ENCODE measurements at places on chromosomes 6 and 20.

DNA sequence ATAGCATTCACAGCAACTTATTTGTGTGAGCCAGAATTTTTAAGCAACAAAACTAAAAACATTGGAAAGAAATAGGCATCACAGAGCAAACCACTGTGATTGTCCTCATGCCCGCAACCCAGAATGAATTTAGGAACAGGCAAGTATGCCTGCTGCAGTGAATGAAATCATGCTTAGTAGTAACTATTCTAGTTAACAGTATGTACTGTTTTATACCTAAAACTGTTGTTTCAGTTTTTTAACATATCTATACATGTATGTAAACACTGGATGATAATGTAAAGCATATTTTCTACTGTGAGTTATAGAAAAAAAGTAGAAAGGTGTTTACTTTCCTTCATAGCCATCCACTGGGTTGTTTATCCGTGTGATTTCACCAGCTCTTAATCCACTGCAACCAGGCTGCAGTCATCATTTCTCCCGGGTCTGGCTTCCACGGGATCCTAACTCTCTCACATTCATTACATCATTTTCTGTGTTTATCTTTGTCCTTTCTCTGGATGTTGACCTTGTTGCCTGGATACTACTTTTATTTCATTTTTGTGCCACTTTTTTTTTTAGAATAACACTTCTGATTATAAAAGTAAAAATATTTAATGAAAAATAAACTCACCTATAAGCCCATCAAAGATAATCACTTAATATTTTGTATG, 3.6 kb upstream of the ARFGEF3 start:
- peaks cover 2% of the 10 kb centered on the region for H3K27me3 ChIP-seq
- no peak overlapping the region for H3K4me3 ChIP-seq
- H3K27ac ChIP-seq, result no peak overlapping the region
- H3K36me3 ChIP-seq, result no peaks in the 10 kb centered on the region
- DNase-seq, result no peak

DNA sequence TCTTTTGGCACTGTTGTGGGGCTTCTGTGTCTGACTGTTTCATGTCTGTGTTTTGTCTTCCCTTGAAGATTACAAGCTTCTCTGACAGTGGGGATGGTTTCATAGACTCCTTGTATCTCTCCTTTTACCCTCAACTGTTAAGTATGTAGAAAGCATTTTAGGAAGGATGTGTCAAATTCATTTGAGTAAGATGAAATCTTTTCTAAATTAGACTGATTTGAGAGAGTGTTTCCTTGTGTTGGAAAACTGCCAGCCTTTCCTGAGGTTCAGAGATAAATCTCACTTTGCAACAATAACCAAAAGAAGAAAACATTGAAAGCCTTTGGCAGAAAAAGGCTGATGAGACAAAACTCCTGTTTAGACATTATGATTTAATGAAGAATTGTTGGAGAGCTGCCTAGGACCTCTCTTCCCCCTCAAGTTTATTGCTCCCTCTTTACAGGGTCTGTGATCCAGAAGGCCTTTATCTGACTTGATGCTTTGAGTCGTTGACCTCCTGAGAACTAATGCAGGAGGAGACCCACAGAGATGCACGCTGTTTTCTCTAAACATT, 68.3 kb downstream of the ANKS1A start:
- H3K27me3 ChIP-seq, result no peaks in the 10 kb centered on the region
- H3K4me3 ChIP-seq, result no peak overlapping the region
- DNase-seq, result no peak
- H3K4me1 ChIP-seq, result no peaks in the 10 kb centered on the region
- no peak overlapping the region for H3K27ac ChIP-seq

DNA sequence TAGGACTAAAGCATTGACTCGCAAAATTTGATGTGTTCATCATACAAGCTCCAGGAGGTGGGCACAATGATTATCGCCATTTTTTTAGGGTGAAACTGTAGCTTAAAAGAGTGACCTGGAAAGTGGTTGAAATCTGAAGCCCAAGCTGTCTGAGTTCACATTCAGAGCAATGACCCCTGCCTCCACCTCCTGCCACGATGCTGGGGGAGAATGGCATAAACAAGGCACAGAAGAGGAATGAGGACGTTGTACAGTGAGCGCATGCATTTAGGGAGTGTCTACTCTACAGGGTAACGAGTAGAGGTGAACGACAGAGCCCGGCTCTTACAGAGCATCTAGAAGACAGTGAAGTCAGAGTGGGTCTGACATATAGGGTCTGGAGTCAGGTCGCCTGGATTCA, 37.2 kb downstream of the CNKSR3 start:
- H3K27me3 ChIP-seq, result no peaks in the 10 kb centered on the region
- H3K27ac ChIP-seq, result no peak overlapping the region
- no peaks in the 10 kb centered on the region for H3K4me1 ChIP-seq
- H3K4me3 ChIP-seq, result no peak overlapping the region

GRCh38 chr6:43829470-43829869, 59.5 kb downstream of the VEGFA start:
- no peaks in the 10 kb centered on the region for H3K27me3 ChIP-seq
- H3K4me1 ChIP-seq, result no peaks in the 10 kb centered on the region
- H3K36me3 ChIP-seq, result no peaks in the 10 kb centered on the region
- no peak for DNase-seq
- H3K27ac ChIP-seq, result no peak overlapping the region
- H3K4me3 ChIP-seq, result no peak overlapping the region

DNA sequence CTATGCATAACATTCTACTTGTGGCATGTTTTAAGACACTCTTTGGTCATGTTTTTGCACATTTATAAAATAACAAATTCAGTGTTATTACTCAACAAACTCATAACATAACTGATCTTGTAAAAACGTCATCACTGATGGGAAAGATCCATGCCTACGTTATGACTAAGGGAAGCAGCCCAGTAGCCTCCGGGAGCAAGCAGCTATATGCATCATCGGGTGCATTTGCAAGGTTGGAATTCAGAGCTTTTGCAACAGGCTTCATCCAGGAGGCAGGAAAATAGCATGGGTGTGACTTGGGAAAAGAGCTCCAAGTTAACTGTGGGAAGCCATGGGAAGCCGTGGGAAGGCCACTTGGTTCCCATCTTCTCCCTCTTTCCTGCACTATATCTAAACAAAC, 271.6 kb upstream of the SGK1 start:
- DNase-seq, result peak; percentile 9
- no peak overlapping the region for H3K27ac ChIP-seq
- no peaks in the 10 kb centered on the region for H3K36me3 ChIP-seq
- H3K4me1 ChIP-seq, result no peaks in the 10 kb centered on the region
- H3K4me3 ChIP-seq, result no peak overlapping the region

DNA sequence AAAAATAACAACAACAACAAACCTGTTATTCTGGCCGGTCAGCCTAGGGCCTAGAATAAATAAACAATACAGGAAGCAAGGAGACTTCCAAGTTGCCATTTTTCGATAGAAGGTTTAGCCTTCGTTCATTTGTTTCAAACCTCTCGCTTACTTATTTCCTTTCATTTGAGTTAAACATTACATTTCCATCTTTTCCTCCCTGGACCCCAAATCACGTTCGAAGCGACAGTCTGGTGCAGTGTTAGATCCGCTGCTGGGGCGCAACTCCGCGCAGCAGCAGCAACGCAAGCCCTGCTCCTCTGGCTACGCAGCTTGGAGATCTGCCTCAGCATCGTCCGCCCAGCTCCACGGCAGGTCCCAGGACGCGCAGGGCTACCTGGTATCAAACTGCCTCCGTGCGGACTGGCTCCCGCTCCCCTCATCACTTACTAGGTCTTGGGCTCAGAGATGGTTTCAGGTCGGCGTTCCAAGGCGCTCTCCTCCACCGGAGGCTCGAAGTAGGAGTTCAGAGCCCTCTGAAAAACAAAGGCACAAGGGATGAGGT, 530 bp downstream of the TDP2 start:
- H3K27me3 ChIP-seq, result no peaks in the 10 kb centered on the region
- no peaks in the 10 kb centered on the region for H3K4me1 ChIP-seq
- H3K36me3 ChIP-seq, result peaks cover 2% of the 10 kb centered on the region
- DNase-seq, result no peak

DNA sequence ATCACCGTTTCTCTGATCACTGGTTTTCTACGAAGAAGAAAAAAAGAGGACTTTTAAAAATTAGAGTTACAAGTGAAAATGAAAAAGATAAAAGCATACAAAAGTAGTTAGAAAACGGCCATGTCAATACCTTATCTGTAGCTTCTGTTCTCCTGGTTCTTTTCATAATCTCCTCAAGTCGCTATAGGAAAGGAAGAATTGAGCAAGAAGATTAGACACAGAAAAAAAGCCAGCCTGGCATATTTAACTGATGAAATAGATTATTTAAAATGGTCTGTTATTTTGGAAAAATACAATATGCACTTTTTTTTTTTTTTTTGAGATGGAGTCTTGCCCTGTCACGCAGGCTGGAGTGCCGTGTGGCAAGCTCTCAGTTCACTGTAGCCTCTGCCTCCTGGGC, 70.2 kb upstream of the BCLAF1 start:
- peaks cover 10% of the 10 kb centered on the region for H3K36me3 ChIP-seq
- no peak overlapping the region for H3K4me3 ChIP-seq
- no peaks in the 10 kb centered on the region for H3K27me3 ChIP-seq
- H3K27ac ChIP-seq, result no peak overlapping the region
- no peak for DNase-seq
- no peaks in the 10 kb centered on the region for H3K4me1 ChIP-seq

DNA sequence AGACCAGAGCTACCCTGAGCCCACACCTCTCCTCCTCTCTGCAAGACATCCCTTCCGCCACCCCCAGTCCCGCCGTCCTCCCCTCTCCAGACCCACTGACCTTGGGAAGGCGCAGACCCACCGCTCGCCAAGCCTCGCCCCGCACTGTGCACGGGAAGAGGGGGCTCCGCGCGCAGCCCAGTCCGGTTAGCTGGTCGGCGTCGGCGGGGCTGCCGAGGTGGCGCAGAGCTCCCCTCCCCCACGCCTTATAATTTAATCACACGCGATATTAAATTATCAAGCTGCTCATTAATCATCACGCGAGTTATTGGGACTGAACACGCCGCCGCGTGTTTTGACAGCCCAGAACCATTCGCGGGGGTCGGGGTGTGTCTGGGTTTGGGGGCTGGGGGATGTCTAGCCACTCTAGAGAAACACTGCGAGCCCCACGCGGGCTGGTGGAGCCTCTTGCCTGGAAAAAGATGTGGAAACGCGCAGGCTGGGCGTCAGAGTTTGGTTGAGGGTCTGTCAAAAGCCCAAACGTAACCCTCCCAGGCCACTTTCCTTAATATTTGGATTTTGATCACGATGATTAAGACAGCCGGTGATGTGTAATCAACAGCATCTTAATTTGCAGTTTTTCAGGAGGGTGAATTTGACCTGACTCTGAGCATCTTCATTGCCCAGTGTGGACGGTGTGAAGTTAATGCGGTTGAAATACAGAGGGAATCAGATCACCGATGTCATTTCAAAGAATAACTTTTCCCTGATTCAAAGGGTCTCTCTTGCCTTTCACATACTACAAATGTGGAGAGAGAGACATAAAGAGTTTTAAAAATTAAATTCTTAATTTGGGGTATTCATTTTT, at the start of gene LINC00237:
Gene LINC00237 (minus strand): TSS at position 188 of the 847 bp plus-strand sequence.
- H3K4me3 ChIP-seq, result peak within 1 kb of the TSS; percentile 34
- H3K27ac ChIP-seq, result no peak within 1 kb of the TSS
- no peaks in the 10 kb centered on the region for H3K36me3 ChIP-seq
- peaks cover 8% of the 10 kb centered on the region for H3K4me1 ChIP-seq
- no peak for DNase-seq

GRCh38 chr6:21556511-21556910, 37.0 kb upstream of the SOX4 start:
- H3K27me3 ChIP-seq, result no peaks in the 10 kb centered on the region
- no peak overlapping the region for H3K27ac ChIP-seq
- H3K4me3 ChIP-seq, result no peak overlapping the region
- H3K36me3 ChIP-seq, result no peaks in the 10 kb centered on the region
- H3K4me1 ChIP-seq, result no peaks in the 10 kb centered on the region

DNA sequence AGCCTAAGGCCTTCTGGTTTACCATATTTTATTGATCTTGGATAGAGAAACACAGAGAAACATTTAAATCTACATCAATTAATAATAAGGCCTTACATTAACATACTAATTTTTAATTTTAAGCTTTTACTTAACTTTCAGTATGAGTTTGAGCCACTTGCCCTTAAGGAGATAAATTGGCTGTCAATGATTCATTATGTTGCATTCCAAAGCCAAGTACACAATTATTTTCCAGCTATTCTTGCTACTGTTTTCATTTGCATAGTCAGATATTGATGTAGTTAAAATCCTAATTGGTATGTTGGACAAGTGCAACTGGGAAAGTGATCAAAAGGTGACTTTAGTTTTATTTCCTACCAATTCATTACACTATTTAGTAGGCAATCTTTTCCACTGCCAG, 58.2 kb downstream of the MOCS1 start:
- no peaks in the 10 kb centered on the region for H3K36me3 ChIP-seq
- H3K27ac ChIP-seq, result no peak overlapping the region
- H3K27me3 ChIP-seq, result no peaks in the 10 kb centered on the region
- DNase-seq, result no peak
- H3K4me3 ChIP-seq, result no peak overlapping the region

GRCh38 chr20:16272780-16273360, 300.4 kb downstream of the KIF16B start:
- no peak overlapping the region for H3K4me3 ChIP-seq
- H3K4me1 ChIP-seq, result no peaks in the 10 kb centered on the region
- no peak for DNase-seq
- no peaks in the 10 kb centered on the region for H3K27me3 ChIP-seq

- no peaks in the 10 kb centered on the region for H3K36me3 ChIP-seq
- DNase-seq, result no peak
- no peaks in the 10 kb centered on the region for H3K4me1 ChIP-seq
- no peak overlapping the region for H3K27ac ChIP-seq
These were observed 190.3 kb downstream of the UTRN start for GRCh38 chr6:144475411-144475810.

- H3K4me1 ChIP-seq, result peaks cover 2% of the 10 kb centered on the region
- DNase-seq, result no peak
- no peak overlapping the region for H3K27ac ChIP-seq
- no peak overlapping the region for H3K4me3 ChIP-seq
- H3K36me3 ChIP-seq, result no peaks in the 10 kb centered on the region
- no peaks in the 10 kb centered on the region for H3K27me3 ChIP-seq
These were observed 435.0 kb downstream of the PTPRT start for GRCh38 chr20:42754706-42755105.

GRCh38 chr20:14712302-14712739, 374.9 kb upstream of the FLRT3 start:
- H3K4me1 ChIP-seq, result peaks cover 5% of the 10 kb centered on the region
- DNase-seq, result no peak
- H3K27me3 ChIP-seq, result no peaks in the 10 kb centered on the region

Data from iPS DF 6.9 (cell line).